ENCODE measurements at places on chromosomes 2 and 18.

GRCh38 chr2:70552501-70553333, 909 bp downstream of the TGFA start:
- DNase-seq, result peak; percentile 12

GRCh38 chr2:140392824-140393223, 1612.6 kb upstream of the NXPH2 start:
- no peak for DNase-seq

GRCh38 chr2:54360055-54360792, 95.9 kb upstream of the SPTBN1 start:
- no peak for DNase-seq

GRCh38 chr18:1102848-1103247, 198.2 kb downstream of the ADCYAP1 start:
- DNase-seq, result no peak

DNA sequence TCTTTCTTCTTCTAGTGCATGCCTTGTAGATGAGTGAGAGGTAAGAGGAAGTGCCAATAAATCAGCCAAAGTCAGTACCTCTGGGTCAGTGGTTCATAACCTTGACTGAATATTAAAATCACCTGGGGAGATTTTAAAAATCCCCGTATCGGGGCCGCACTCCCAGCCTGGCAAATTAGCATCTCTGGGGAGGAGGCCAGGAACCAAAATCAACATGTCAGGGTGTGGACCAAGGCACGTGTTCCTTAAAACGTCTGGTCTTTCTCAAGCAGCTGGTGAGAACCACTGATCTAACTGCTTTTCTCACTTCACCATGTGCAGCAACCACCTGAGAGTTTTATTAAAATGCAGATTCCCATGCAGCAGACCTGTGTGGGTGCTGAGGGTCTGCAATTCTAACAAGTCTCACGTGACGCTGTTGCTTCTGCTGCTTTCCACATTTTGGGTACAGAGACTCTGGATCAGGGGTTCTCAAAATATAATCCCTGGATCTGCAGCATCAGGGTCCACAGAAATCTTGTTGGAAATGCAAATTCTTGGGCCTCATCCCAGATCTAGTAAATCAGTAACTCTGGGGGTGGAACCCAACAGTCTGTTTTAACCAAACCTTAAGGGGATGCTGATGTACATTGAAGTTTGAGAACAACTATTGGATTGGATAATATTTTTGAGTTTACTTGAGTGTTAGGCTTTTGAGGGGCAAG, 49.5 kb downstream of the CHST9 start:
- no peak for DNase-seq

- no peak for DNase-seq
Observed at GRCh38 chr2:45627911-45628310, 16.8 kb upstream of the SRBD1 start.

DNA sequence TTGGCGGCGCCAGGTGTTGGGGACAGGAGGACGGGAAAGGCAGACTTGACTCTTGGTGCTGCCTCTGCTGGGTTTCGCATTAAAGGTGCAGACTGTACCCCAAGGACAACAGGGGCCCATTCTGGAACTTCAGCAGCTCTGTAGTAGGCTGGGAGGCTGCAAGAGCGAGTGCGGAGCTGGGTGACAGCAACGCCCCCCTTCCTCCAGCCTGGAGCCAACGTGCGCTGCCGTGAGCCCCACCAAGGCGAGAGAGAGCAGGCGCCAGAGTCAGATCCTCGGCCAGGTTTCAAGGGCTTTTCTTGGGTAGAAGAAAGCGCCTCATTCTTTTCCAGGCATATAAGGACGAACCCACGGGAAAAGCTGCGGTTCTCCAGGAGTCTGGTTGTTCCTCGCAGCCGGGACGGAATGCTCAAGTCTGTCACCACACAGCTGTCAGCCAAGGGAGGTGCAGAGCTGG, 1.9 kb downstream of the DOK6 start:
- DNase-seq, result no peak

DNA sequence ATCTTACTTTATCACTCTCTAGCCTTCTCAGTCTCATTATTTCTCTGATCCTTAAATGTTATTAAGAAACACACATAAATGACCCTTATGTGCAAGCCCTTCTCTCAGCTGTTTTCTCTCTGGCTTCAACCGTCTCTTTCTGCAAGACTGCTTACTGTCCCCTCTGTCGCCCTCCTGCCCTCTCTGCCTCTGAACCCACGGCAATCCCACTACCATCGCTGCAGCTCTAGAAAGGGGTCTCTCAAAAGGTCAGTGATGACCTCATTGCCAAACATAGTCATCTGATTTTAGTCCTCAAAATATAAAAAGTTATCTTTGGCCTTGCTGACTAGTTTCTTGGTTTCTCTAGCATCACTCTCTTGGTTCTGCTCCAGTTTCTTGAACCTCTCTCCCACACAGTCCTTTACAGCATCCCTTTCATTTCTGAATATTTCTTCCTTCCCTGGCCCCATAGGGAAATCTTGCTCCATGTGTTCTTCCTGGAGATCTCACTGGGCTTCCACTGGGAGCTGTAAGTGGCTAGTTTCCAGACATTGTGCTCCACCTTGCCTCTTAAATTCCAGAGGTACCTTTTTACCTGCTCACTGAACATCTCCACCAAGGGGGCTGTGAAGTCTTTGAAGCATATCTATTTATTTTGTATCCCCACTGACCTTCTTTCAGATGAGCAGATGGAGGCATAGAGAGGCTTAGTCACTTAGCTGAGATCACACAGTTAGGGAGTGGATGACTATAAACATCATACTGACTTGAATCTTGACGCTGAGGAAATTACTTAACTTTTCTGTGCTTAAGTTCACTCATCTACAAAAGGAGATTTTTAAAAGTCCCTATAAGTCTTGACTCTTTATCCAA, 96.2 kb downstream of the PDE1A start:
- no peak for DNase-seq

DNA sequence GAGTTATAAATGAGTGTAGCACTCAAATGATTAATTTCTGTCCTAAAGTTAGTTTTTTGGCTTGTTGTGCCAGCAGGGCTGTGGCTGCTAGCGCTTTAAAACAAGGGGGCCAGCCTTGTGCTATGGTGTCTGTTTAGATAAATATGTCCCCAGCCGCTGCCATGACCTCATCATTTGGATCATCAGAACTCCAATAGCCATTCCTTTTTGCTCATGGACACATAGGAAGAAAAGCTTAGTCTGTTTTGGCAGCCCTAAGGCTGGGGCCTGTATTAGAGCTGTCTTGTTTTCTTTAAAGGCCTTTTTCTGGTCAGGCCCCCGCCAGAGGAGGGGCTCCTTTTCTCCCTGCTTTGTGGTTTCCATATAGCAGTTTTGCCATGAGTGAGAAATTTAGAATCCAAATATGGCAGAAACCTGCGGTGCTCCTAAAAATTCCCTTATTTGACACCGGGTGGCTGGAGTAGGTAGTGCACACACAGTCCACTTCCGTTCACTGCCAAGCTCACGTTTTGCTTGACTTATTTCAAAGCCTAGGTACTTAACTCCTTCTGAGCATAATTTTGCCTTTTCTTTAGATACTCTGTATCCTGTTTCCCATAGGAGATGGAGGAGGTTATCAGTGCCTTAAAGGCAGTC, 60.4 kb upstream of the SLC35G4 start:
- no peak for DNase-seq

GRCh38 chr2:239401881-239402233, 1.0 kb upstream of the HDAC4 start:
- no peak for DNase-seq

DNA sequence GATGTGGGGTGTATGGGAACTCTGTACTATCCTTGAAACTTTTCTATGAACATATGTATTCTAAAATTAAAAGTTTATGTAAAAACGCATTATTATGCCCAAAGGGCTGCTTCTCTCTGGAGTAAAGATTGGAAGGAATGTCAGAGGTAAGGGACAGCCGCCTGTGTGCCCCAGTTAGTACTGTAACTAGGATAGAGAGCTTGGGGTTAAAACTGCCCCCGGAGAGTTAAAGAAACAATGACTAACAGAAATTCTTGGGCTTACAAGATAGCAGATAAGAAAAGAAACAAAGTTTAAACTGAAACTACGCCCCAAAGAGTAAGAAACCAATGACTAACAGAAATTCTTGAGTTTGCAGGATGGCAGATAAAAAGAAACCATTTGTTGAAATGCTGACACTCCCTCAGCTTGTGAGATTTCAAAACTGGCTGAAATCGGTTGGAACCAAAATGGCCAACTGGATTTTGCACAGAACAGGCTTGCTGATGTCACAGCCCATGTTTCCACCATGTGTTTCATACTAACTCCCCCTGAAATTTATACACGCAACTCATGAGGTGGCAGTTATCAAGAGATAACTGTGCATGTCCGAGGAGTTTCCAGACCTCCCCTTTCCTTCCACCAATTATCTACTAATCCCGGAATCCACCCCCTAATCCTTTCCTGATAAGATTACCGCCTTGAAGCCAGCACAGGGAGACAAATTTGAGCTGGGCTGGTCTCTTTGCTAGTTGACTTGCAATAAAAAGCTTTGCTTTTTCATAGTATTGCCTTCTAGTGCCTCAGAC, 8.7 kb upstream of the TXNDC2 start:
- no peak for DNase-seq

DNA sequence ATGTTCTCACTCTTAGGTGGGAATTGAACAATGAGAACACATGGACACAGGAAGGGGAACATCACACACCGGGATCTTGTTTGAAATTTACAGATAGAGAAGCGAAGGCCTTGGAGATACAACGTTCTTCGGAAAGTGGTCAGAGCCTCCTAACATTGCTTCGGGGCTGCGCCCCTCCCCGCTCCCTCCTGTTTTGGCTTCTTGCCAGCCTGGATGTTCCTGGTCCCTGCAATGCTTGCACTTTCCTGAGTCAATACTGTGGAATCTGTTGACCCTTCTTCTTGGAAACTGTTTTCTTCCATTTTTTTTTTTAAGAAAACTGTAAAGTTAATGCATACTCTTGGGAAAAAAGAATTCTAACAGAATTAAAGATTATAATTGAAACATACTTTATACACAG, 360.8 kb downstream of the SOCS6 start:
- DNase-seq, result no peak

GRCh38 chr2:74223941-74224770, 25.7 kb downstream of the MTHFD2 start:
- no peak for DNase-seq

DNA sequence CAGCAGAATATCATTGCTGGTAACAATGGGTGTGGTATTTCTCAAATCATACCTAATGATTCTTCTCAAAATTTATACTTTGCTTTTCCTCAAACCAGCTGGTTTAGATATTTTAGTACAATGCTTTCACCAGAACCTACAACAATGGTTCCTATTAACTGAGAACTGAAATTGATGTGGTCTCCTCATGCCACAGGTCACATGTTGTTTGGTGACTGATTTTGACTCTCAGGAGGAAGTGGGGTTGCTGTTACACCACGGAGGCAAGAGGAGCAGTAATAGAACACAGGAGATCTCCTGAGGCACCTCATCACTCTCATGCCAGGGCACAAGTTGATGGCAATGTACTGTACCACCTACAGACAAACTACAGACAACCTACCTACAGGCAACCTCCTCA, 3.0 kb upstream of the CEP68 start:
- no peak for DNase-seq
